Osteocyte (in vitro differentiated cells): ENCODE measurements at places on chromosomes 4 and X. TPM values are rescaled to one million over a fixed set of nuclear protein-coding genes. Genes with fewer than 3 reads are reported as not detected.
A peak's percentile ranks its signal among the peaks of the same experiment; 100 is the strongest.

The HTN1 gene
- not detected in 2 replicates for total RNA-seq

The PSMD10 gene
- 80.1 and 81.7 TPM in 2 replicates for total RNA-seq

The ADAMTS3 gene
- 0.94 and 1.4 TPM in 2 replicates for total RNA-seq

The ZFYVE28 gene
- total RNA-seq = 3.3 and 3.4 TPM in 2 replicates

The PNMA5 gene
- total RNA-seq = not detected in 2 replicates

The SCARB2 gene
- 179 and 187 TPM in 2 replicates for total RNA-seq

The AKAP14 gene
- total RNA-seq = not detected in 2 replicates

DNA sequence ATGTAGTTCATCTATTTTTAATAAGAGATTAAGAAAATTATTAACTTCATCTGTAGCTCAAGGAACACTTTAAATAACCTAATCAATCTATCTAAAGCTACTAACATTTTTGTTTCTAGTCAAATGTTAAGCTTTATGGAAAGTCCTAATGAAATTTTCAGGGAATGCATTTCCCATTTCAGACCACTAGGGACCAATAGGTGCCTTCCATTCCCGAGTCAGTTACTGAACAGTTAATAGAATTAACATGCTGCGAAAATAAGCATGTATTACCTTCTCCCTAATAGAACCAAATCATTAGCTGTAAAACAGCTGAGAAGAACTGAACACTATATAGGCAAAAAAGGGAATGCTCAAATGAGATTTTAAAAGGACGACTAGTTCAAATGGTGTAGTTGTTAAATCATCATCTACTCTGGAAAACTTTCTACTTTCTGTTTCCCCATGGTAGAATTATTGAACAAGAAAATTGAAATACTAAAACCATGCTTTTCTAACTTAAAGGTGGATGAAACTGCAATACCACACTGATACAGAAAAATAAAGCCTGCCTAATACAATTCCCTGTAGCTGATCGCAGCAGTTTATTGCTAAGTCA is 22.5 kb downstream of the STX18 start:
- H3K36me3 ChIP-seq = peaks cover under 1% of the 10 kb centered on the region
- no peaks in the 10 kb centered on the region for H3K27me3 ChIP-seq
- H3K27ac ChIP-seq = no peak overlapping the region
- H3K4me3 ChIP-seq = no peak overlapping the region

- H3K4me1 ChIP-seq = peaks cover 14% of the 10 kb centered on the region
- no peak for DNase-seq
- H3K27ac ChIP-seq = no peak overlapping the region
These were observed 114.9 kb upstream of the TEX13D start for GRCh38 chrX:124217304-124218251.

GRCh38 chr4:25246680-25247611 is 13.1 kb downstream of the PI4K2B start:
- H3K27me3 ChIP-seq = no peaks in the 10 kb centered on the region
- H3K27ac ChIP-seq = no peak overlapping the region
- no peak overlapping the region for H3K4me3 ChIP-seq
- DNase-seq = no peak
- H3K4me1 ChIP-seq = no peaks in the 10 kb centered on the region

- H3K27ac ChIP-seq = peak overlapping the region; percentile 8
- no peak for DNase-seq
- no peaks in the 10 kb centered on the region for H3K27me3 ChIP-seq
- H3K4me1 ChIP-seq = peaks cover 16% of the 10 kb centered on the region
These were observed 16.1 kb upstream of the TBC1D14 start for GRCh38 chr4:6893449-6894085.

DNA sequence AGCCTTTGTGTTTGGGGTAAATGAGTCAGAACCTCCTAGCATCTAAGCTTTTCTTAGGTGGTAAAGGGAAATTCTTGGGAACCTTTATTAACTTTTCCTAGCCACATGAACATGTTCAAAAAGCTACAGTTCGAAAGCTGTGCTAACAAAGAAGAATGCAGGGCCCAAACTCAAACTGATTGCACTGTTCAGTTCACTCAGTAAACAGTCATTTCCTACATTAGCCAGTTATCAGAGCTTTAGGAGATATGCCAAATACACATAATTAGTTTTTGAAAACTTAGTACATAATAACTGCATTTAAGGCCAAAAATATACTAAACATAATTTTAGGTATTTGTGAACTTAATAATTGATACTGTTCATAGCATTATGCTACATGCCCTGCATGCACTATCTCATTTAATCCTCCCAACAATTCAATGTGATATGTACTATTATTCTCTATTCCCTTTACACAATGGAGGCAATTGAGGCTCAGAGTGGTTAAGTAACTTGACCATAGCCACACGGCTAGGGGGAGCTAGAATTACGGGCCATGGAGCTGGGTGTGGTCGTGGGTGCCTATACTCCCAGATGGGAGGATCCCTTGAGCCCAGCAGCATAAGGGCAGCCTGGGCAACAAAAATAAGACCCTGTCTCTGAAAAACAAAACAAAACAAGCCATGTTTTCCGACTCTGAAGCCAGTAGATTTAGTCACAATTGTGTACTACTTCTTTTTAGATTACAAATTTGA is 43.9 kb upstream of the PDGFRA start:
- no peak overlapping the region for H3K4me3 ChIP-seq
- H3K27me3 ChIP-seq = no peaks in the 10 kb centered on the region
- no peak overlapping the region for H3K27ac ChIP-seq
- peaks cover 7% of the 10 kb centered on the region for H3K4me1 ChIP-seq

- peaks cover 40% of the 10 kb centered on the region for H3K27me3 ChIP-seq
- DNase-seq = no peak
- H3K27ac ChIP-seq = no peak overlapping the region
- H3K36me3 ChIP-seq = no peaks in the 10 kb centered on the region
These were observed 97.9 kb upstream of the ADAMTS3 start for GRCh38 chr4:72666910-72667309.

DNA sequence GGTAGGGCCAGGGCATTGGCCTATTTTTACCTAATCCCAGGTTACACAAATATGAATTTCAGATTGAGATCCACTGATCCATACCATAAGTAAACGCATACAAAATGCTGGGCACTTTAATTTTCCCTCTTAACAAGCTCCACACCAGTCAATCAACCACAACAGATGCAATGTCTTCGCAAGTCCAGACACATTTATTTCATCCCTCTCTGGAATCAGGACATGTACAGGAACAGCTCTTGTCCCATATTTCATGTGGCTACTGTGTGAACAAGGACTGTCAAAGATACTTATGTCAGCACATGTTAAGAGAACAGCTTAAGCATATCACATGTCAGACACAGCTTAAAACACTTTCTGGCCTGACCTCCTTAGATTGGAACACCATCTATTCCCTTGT is 145.9 kb downstream of the PPP3CA start:
- DNase-seq = no peak
- peaks cover 37% of the 10 kb centered on the region for H3K4me1 ChIP-seq
- H3K36me3 ChIP-seq = no peaks in the 10 kb centered on the region
- H3K27ac ChIP-seq = no peak overlapping the region

DNA sequence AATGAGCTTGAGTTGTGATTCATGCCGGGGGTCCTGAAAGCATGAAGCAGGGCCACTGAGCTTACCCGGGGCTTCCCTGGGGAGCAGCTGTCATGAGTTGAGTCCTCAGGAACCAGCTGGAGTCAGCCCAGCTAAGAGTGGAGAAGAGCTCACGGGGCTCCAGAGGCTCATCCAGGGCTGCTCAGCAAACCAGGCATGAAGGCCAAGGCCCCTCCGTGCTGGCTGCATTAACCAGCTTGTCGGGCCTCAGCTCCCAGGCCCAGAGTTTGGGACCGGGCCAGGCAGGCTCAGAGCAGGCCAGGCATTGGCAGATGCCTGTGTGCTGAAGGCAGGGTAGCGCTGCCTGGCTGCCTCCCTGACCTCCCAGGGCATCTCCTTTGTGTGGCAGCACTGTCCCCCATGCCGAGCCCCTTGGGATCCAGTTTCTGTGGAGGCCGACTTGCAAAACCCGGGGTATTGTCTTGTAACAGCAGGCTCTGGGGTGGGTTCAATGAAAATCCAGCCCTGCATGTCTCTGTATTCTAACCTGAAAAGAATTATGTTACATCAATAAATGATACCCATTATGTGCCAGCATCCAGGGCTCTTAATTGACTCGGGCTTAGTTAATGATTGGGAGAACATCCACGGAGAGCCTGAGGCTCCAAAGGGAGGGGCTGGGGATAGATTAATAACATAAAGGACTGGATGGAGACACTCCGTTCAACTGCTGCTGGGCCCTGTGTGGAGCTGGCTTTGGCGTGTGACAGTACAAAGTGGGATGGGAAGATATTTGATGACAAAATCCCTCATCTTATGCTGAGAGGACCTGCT is 68.0 kb upstream of the MSX1 start:
- H3K27me3 ChIP-seq = no peaks in the 10 kb centered on the region
- DNase-seq = no peak
- H3K4me3 ChIP-seq = no peak overlapping the region
- no peak overlapping the region for H3K27ac ChIP-seq

DNA sequence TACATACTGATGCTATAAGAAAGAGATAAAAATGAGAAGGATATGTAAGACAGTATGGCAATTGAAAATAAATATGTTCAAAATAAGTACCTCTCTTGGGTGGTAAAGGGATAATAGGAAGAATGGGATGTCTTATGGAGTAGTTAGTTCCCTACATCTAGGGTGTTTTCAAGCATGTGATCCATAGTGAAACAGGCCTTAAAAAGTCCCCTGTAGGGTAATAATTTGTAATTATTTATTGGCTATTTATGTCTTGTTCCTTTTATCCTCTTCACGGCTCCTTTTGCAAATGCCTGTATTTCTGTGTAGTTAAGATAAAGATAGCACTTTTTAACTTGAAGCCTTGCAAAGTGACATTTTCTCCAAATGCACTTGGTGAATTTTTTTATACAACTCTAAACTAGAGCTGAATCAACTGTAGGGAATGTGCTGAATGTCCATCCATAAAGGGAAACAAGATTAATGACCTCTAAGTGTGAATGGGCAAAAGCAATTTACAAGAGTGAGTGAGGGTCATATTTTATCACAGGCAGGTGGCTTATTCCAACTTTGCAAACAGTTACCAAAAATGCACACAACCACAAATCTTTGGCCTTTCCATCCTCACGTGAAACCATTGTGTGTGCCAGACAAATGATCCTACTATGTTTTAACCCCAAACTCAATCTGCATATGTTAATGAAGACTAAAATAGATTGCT is 299.0 kb downstream of the KCNIP4 start:
- no peaks in the 10 kb centered on the region for H3K36me3 ChIP-seq
- no peak overlapping the region for H3K4me3 ChIP-seq
- no peaks in the 10 kb centered on the region for H3K27me3 ChIP-seq

GRCh38 chr4:151771664-151772063 is 10.9 kb upstream of the GATB start:
- DNase-seq = no peak
- H3K4me3 ChIP-seq = no peak overlapping the region
- peaks cover 36% of the 10 kb centered on the region for H3K27me3 ChIP-seq
- H3K36me3 ChIP-seq = no peaks in the 10 kb centered on the region

DNA sequence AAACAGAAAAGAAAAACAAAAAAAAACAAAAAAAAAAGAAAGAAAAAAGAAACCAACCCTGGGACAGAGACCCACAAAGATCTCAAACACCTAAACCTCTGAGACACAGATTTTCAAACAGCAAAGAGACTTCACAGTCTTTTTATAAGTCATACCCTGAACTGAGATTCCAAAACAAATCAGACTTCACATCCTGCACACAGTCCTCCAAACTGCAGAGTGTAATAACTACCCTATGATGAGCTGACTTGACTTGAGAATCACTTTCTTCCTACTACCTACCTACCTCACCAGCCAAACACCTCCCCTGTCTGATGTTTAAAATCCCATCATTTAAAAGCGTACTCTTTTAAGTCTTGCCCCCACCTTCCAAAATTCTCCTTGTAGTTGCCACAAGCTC is 25.2 kb upstream of the GLOD5 start:
- H3K4me3 ChIP-seq = peak overlapping the region; percentile 78
- no peaks in the 10 kb centered on the region for H3K27me3 ChIP-seq
- peak overlapping the region; percentile 90 for H3K27ac ChIP-seq

- H3K27ac ChIP-seq = no peak overlapping the region
- no peaks in the 10 kb centered on the region for H3K4me1 ChIP-seq
- no peaks in the 10 kb centered on the region for H3K36me3 ChIP-seq
- no peak for DNase-seq
These were observed 383.1 kb upstream of the LCORL start for GRCh38 chr4:18404642-18405041.

GRCh38 chr4:117466388-117466787 is 381.0 kb upstream of the TRAM1L1 start:
- H3K27ac ChIP-seq = no peak overlapping the region

GRCh38 chr4:16261313-16261878 is 35.1 kb upstream of the TAPT1 start:
- no peaks in the 10 kb centered on the region for H3K27me3 ChIP-seq
- H3K36me3 ChIP-seq = peaks cover 14% of the 10 kb centered on the region
- H3K4me1 ChIP-seq = no peaks in the 10 kb centered on the region
- no peak overlapping the region for H3K4me3 ChIP-seq
- no peak for DNase-seq

DNA sequence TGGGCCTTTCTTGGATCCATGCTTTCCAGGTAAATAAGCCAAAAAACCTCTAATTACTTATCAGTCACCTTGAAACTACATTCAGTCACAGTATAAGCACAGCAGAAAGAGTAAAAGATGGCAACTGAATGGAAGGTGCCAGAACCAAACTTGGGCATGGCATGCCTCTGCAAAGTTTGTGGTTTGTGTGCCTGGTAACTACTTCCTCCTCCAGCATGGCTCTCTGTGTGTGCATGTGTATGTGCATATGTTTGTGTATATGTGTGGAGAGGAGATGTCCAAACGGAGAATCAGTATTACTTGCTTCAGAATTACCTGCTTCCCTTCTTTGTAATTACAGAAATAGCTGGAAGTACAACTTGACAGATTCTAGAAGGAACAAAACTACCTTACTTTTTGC is 67.5 kb downstream of the AGTR2 start:
- H3K27me3 ChIP-seq = no peaks in the 10 kb centered on the region
- H3K27ac ChIP-seq = no peak overlapping the region
- no peak for DNase-seq
- no peak overlapping the region for H3K4me3 ChIP-seq

- H3K4me1 ChIP-seq = no peaks in the 10 kb centered on the region
- H3K27ac ChIP-seq = no peak overlapping the region
- DNase-seq = no peak
- H3K27me3 ChIP-seq = no peaks in the 10 kb centered on the region
- no peaks in the 10 kb centered on the region for H3K36me3 ChIP-seq
These were observed 368.6 kb upstream of the CXorf51A start for GRCh38 chrX:147183161-147183560.

DNA sequence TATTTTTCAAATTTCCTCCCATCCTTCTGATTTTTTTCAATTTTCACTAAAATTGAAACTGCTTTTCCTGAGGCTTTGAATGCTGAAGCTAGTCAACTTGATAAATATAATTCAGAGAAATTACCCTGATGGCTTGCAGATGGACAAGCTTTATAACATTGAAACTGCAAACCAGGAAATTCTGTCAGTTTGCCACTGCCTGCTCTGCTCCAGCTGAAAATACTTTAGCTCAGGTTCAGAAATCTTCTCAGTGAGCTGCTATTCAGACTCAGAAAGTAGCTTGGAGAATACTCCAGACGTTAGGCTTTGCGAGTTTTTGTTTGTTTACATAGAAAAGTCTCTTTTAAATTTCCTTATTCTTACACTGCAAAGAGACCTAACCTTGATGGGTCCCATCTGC is 1574.7 kb downstream of the STIM2 start:
- no peak overlapping the region for H3K27ac ChIP-seq
- peaks cover 6% of the 10 kb centered on the region for H3K4me1 ChIP-seq
- H3K36me3 ChIP-seq = no peaks in the 10 kb centered on the region
- H3K4me3 ChIP-seq = no peak overlapping the region
- H3K27me3 ChIP-seq = no peaks in the 10 kb centered on the region

- no peaks in the 10 kb centered on the region for H3K27me3 ChIP-seq
- no peaks in the 10 kb centered on the region for H3K36me3 ChIP-seq
- DNase-seq = no peak
- no peak overlapping the region for H3K27ac ChIP-seq
- no peaks in the 10 kb centered on the region for H3K4me1 ChIP-seq
- H3K4me3 ChIP-seq = no peak overlapping the region
These were observed 31.7 kb downstream of the AGA start for GRCh38 chr4:177410566-177410965.
